ENCODE measurements at places on chromosomes 5 and 9.
A peak's percentile ranks its signal among the peaks of the same experiment; 100 is the strongest.

GRCh38 chr5:96033116-96033515 lies 71.5 kb upstream of the ELL2 start:
- DNase-seq: no peak

DNA sequence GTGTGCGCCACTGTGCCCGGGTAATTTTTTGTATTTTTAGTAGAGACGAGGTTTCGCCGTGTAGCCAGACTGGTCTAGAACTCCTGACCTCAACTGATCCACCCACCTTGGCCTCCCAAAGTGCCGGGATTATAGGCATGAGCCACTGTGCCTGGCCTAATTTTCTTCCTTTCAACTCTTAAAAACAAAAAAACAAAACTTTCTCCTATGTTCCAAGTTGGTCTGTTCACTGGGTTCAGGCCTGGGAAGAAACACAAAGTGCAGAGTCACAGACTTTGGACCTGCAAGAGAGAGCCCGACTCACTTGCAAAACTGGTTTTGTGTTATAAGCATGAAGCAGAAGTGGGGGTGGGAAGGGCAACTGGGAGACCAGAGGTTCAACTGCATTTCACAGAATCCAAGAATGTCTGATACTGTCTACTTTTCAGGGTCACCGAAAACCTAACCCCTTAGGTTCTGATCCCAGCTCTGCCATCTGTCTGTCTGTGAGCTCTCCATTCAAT lies 5.2 kb upstream of the HDHD3 start:
- no peak for DNase-seq

DNA sequence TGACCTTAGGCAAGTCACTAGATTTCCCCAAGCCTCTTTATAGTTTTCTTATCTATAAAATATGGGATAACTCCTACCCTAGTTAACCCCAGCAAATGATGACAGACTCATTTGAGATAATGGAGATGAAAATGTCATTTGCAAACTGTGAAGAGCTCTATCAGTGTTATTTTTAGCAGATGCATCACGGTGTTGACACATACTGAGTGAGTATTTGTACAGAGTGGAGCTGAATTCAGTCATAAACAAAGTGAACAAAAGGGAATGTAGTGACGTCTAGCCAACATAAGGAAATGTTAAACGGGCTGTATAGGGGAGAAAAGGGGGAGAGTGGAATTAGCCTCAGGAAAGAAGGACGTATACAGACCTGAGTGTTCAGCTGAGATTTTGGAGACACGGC lies 75.9 kb downstream of the NMUR2 start:
- no peak for DNase-seq

DNA sequence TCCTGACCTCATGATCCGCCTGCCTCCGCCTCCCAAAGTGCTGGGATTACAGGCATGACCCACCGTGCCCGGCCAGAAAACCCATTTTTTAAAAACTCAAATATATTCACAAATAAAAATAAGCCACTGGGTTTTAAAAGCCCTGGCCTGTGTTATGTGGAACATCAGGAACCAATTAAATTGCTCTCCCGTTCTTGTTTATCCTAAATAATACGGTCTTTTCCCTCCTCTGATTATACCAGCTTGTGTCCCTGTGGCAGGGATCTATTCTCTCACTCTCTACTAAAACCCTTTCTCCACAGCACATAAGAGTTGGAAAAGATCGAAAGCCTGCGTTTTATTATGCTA lies 30.1 kb upstream of the LPAR1 start:
- no peak for DNase-seq

DNA sequence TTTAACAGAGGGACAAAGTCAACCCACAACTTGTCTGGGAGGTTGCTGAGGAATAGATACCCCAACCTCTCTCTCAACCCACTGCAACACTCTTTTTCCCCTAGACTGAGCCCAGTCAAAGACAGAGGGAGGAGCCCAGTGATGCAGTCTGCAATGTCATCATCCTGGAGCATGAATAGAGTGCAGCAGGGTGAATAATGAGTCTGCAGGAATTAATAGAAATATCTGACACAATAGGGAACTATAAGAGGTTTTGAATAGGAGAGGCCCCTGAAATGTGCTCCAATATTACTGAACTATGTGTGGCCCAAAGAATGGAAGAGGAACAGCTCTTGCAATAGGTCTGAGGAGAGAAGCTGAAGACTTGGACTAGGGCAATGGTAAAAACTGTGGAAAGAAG lies 59.1 kb downstream of the PDCD1LG2 start:
- no peak for DNase-seq

- DNase-seq: no peak
Measured at GRCh38 chr9:91150998-91151717, 210.6 kb downstream of the AUH start.

GRCh38 chr5:74810915-74811314 lies 43.9 kb downstream of the NSA2 start:
- DNase-seq: no peak

DNA sequence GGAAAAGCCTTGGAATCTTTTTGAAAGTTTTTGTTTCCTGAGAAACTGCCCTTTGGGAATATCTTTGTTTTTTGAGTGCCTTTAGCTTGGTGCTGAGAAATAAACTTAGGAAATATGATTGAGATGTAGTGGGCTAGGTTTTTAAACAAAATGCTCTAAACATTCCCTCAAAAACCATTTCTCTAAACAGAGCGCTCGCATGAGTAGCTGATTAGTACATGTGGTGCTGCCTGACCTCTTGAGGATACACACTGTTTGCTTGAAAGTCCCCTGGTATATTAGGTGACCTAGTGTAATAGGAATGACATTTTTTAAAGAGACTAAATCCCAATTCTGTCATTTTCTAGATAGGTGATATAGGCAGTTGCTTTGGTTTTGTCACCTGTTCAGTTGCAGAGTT lies 132.3 kb downstream of the ADAMTSL1 start:
- DNase-seq: no peak

DNA sequence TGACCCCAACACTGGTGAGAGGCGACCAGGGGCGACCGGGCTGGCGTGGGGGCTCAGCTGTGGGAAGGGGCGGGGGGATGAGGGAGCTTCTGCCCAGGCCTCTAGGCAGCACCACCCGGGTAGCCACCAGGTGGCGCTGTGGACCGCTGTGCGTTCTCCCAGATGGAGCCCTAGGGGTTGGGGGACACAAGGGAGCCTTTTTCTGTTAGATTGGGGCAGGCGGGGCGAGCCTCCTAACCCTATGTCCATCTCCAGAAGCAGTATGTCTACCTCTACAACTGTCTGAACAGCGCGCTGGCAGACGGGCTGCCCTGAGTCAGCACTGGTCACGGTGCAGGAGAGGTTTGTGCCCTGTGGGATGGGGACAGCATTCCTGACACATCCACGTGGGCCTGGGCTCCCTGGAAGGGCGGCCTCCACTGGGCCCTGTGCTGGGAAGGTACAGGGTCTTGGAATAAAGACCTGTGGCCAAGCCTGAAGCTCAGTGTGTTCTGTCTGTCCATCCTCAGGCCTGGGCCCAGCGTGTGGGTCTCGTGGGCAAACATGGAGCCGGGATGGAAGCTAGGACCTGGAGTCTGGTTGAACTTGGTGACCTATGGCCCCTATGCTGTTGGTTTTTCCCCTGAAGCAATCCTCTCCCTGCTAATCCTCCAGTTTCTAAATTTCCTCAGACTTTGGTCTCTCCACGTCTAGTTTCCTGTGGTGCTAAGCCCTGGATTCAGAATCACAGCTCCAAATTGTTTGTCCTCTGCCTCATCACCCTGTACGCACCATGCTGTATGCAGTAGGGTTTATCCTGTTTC lies 23.1 kb upstream of the SPTLC1 start:
- peak; percentile 53 for DNase-seq

- DNase-seq: no peak
Measured at GRCh38 chr5:68891718-68892117, 202.1 kb upstream of the SLC30A5 start.
